ENCODE measurements at places on chromosomes 2 and 18. TPM values are rescaled to one million over a fixed set of nuclear protein-coding genes. Genes with fewer than 3 reads are reported as not detected.

ARHGAP25 gene
- 0.23 TPM for total RNA-seq

SNTG2 gene
- total RNA-seq = not detected

PHOSPHO2 gene
- total RNA-seq = 3.5 TPM

MAP3K19 gene
- total RNA-seq = not detected

GALR1 gene
- total RNA-seq = not detected

TRIM54 gene
- 0.73 TPM for total RNA-seq

VWC2L gene
- not detected for total RNA-seq

MEP1B gene
- total RNA-seq = not detected

TBR1 gene
- not detected for total RNA-seq

ABCG5 gene
- total RNA-seq = not detected

HOXD3 gene
- 0.32 TPM for total RNA-seq

SLC4A5 gene
- 0.11 TPM for total RNA-seq

DNAJC5G gene
- total RNA-seq = not detected

COL6A3 gene
- total RNA-seq = 0.15 TPM

TET3 gene
- 7.2 TPM for total RNA-seq

TMEM182 gene
- total RNA-seq = 3.6 TPM

WNT6 gene
- 0.08 TPM for total RNA-seq

ADAM23 gene
- 12.6 TPM for total RNA-seq

MLPH gene
- total RNA-seq = 326 TPM

TMEM169 gene
- 0.35 TPM for total RNA-seq

CPLX4 gene
- not detected for total RNA-seq

TMEM200C gene
- not detected for total RNA-seq

PFN4 gene
- total RNA-seq = 1.0 TPM

OTOS gene
- not detected for total RNA-seq

KCNK3 gene
- total RNA-seq = 0.84 TPM

CTIF gene
- 17.2 TPM for total RNA-seq

EPHA4 gene
- 1.3 TPM for total RNA-seq

MPP4 gene
- total RNA-seq = 0.10 TPM

LRRC30 gene
- not detected for total RNA-seq

RESP18 gene
- not detected for total RNA-seq

CCDC121 gene
- total RNA-seq = 4.6 TPM

LINC00305 gene
- not detected for total RNA-seq

DSG1 gene
- total RNA-seq = not detected

SERPINB7 gene
- 2.3 TPM for total RNA-seq

PLEKHH2 gene
- total RNA-seq = 0.89 TPM

CFAP53 gene
- total RNA-seq = 0.19 TPM

MOCOS gene
- total RNA-seq = 2.7 TPM

ATP6V1C2 gene
- total RNA-seq = 0.07 TPM

TWIST2 gene
- 8.6 TPM for total RNA-seq
